Breast epithelium (tissue), 4 donors: ENCODE measurements at places on chromosomes 16 and 17. TPM values are rescaled to one million over a fixed set of nuclear protein-coding genes. Genes with fewer than 3 reads are reported as not detected.
A peak's percentile ranks its signal among the peaks of the same experiment; 100 is the strongest.

MYL11 gene
- not detected for total RNA-seq

DNA sequence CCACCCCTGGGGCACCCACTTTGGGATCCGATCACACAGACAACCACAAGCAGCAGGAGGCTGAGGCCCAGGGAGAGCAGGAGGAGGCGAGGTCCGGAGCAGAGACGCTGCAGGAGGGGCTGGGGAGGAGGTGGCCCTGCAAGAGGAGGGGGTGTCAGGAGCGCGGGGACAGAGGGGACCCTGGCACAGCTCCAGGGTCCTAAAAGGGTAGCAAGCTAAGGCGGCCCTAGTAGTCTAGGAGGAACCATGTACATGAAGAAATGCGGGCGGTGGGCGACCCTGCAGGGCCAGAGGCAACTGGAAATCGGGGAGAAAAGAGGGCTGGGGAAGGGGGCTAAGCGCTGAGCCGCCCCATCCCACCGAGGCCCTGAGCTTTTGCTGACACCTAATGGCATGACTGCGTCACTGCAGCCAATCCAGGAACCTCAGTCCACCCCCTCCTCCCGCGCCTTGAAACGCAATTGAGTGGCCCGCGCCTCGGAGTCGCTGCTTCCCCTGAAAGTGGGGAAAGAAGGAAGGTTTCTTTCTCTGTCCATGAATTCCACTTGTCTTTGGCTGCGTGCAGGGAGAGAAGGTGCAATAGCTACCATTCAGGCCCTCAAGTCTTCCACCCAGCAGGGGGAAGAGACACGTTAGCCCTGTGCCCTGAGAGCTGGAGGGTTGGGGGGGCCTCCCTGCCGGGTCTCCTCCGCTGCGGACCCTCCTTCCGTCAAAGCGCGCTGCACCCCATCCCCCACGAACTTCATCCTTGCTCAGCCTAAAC is 1.8 kb downstream of the ASGR1 start:
- peak; percentile 54 for DNase-seq

GRCh38 chr16:48492133-48492532 is 106.9 kb upstream of the SIAH1 start:
- no peak for DNase-seq

GRCh38 chr16:60127196-60127595 is 1393.1 kb upstream of the GOT2 start:
- DNase-seq = no peak

GRCh38 chr17:66348584-66349165 is 46.3 kb downstream of the PRKCA start:
- DNase-seq = no peak
